ENCODE measurements at places on chromosomes 12 and 14.
A peak's percentile ranks its signal among the peaks of the same experiment; 100 is the strongest.

- DNase-seq = no peak
Measured at GRCh38 chr14:72640911-72641485, 252.9 kb downstream of the DPF3 start.

- no peak for DNase-seq
Measured at GRCh38 chr12:96338852-96339471, 61.3 kb downstream of the CDK17 start.

DNA sequence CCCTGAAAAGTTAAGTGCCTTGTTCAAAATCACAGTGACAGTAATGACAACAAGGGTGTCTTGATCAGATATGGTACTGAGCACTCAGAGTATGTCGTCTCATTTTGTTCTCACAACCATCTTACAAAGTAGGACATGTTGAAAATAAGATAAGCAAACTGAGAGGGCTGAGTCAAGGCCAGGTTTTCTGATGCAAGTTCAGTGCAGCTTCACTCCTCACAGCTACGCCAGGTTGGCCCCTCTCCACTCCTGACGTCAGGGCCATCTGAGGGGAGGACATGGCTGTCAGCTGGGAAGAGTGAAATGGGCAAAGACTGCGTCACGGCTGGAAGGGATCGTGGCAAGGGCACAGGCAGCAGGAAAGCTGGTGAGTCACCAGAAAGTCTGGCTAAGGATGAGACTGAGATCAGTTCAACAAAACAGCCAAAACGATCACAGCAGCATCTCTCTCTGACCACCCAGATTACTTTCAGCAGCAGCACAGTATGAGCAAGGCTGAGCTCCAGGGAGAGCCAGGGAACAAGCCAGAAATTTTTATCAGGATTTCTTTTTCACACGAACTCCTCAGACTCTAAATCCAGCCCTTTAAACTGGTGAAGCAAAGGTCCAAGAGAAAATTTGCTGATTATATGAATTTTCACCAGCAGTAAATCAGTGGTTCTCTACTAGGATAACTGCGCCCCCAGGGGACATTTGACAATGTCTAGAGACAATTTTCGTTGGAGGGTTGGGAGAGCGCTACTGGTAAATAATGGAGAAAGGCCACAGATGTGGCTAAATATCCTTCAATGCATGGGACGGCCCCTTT, 297.9 kb upstream of the AMIGO2 start:
- peak; percentile 99 for DNase-seq

GRCh38 chr14:96204151-96205058, at the start of gene BDKRB2:
Gene BDKRB2 (plus strand): TSS chr14:96204839. CDS start chr14:96237108, 32,269 bp downstream.
- no peak for DNase-seq
